ENCODE measurements at places on chromosomes 16 and 17. TPM values are rescaled to one million over a fixed set of nuclear protein-coding genes. Genes with fewer than 3 reads are reported as not detected.

- DNase-seq: no peak
These were observed 132.6 kb downstream of the RAB11FIP4 start for GRCh38 chr17:31523862-31524730.

The CCDC40 gene
- total RNA-seq: 1.3 TPM

DNA sequence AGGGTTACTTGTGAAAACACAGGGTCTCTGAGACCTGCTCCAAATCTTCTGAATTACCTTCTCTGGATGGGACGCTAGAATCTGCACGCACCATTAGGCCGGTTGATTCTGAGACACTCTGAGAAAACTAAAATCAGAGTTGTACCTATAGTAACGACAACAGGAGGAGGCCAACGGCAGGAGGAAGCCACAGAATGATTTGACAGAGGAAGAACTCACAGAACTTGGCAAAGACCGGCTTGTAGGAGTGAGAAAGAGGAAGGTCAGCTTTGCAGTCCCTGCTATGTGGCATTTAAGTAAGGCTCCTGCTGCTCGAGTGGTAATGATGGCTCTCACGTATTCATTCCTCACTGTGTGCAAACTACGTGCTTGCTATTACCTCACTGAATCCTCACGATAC lies 483.0 kb downstream of the TMEM114 start:
- no peak for DNase-seq

- no peak for DNase-seq
These were observed 21.8 kb upstream of the KIF19 start for GRCh38 chr17:74304184-74304583.

DNA sequence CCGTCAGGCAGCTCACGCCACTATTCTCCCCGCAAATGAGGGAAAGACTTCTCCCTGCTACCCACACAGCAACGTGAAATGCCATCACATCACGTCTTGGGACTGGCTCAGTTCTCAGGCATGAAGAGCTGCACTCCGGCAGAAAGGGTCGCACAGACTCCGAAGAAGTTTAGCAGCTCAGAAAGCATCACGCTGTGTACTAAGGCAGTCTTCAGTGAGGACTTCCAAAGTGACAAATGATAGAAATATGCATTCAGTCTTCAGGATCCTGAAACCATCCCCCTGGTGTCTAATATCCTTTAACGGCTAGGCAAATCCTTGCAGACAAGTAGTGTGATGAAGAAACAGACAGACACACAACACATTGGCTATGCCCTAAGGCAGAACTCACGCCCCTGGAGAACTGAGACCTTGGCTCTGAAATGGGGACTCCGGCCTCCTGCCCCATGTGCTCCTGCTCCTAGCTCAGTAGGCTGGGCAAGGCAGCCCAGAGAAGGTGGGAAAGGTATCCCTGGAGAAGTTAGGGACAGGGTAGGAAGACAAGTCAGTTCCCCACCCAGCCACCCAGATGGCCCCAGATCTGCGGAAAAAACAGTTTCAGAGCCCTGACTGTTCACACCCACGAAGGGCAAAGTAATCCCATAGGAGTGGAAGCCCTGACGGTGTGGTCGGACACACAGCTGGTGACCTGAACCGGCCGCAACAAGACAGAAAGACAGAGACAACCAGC lies 1.6 kb downstream of the XYLT1 start:
- no peak for DNase-seq

- DNase-seq: no peak
These were observed 12.2 kb downstream of the ADGRG1 start for GRCh38 chr16:57640612-57641011.

The SLC5A10 gene
- not detected for total RNA-seq

DNA sequence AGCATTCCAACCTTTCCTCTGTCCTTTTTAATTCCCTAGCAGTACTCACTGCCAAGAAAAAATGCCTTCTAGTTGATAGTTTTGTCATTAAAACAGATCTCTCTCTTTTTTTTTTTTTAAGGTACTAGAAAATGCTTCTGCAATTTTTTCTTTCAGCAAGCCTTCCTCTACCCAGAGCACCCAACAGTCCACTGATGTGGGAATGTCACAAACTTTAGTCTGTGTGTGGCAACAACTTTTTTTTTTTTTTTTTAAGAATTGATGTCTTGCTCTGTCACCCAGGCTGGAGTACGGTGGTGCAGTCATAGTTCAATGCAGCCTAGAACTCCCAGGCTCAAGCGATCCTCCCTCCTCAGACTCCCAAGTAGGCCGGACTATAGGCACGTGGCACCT lies 34.7 kb downstream of the CDRT15 start:
- no peak for DNase-seq

GRCh38 chr17:47879776-47880454 lies 16.1 kb upstream of the SP2 start:
- no peak for DNase-seq

The PPP1R1B gene
- not detected for total RNA-seq

- peak; percentile 33 for DNase-seq
These were observed 12.6 kb upstream of the PRR29 start for GRCh38 chr17:63985387-63986140.

The CFAP97D1 gene
- total RNA-seq: not detected

The SLC9A5 gene
- 3.5 TPM for total RNA-seq

The MYH11 gene
- total RNA-seq: not detected

The DNAH17 gene
- 0.03 TPM for total RNA-seq

- DNase-seq: no peak
These were observed 26.6 kb downstream of the PIPOX start for GRCh38 chr17:29069526-29070041.

The P2RX1 gene
- 0.82 TPM for total RNA-seq

- no peak for DNase-seq
These were observed 64.2 kb downstream of the FTO start for GRCh38 chr16:53768167-53768566.

GRCh38 chr16:56625943-56626654 lies 518 bp downstream of the MT1E start:
- DNase-seq: no peak

DNA sequence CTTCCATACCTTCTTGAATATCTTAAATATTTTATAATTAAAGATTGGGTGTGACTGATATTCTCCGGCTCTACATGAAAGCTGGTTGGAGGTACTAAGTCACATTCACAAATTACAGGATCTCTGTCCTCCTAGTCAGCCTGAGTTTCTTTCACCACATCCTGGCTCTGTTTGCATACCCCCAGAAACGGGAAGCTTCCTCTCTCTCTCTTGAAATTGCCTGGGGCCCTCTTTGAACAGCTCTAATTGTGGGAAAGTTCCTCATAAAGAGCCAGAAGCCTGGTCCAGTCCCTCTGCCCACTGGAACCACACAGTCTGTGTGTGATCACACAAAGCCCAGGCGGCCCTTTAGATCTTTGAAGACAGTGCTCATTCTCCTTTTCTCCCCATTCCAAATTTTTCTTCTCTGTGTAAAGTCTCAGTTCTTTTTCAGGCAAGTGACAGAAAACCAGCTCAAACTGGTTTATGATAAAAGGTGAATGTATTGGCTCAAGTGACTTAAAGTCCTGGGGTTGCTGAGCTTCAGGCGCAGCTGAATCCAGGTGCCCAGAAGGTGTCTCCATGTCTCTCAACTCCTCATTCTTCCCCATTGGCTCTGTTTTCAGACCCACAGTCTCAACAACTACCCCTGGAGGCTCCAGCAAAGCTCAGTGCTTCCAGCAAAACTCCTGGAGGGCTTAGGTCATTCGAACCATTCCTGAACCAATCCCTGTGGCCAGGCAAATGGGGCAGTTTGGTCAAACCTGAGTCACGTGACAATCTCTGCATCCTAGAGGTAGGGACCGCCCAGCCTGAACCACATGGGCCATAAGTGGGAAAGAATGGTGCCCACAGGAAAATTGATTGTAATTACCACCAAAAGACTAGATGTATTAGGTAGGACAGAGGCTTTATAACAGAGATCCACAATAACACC lies 8.5 kb upstream of the RAI1 start:
- DNase-seq: no peak

The MT4 gene
- not detected for total RNA-seq

The KRTAP4-8 gene
- not detected for total RNA-seq

GRCh38 chr17:40333781-40334448 lies 24.9 kb downstream of the RARA start:
- DNase-seq: no peak

GRCh38 chr16:27977966-27978365 lies 85.5 kb downstream of the GSG1L start:
- DNase-seq: no peak

GRCh38 chr17:34070712-34071111 lies 184.4 kb upstream of the CCL2 start:
- DNase-seq: no peak

GRCh38 chr16:1036726-1037393 lies 35.7 kb upstream of the SSTR5 start:
- no peak for DNase-seq

DNA sequence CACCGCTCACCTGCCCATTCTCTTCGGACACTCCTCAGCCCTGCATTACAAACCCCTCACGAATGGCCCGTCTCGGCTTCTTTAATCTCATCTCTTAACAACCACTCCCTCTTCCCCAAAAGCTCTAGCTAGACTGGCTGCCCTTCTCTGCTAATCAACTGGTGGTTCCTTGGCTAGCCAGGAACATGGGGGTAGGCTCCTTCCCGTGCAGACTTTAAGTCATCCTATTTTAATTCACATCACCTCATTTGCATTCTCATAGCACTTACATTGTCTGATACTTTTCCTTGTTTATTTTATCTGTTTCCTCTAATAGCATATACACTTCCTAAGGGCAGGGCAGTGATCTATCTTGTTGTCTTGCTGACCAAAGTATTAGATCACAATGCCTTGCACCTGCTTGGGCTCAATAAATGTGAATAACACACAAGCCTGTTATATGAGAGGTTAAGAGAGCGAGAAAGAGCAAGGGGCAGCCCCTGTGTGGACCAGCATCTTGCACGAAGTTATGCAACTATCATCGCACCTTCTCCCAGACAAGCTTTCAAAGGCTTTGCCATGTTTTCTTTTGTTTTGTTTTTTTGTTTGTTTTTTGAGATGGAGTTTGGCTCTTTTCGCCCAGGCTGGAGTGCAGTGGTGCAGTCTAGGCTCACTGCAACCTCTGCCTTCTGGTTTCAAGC lies 9.8 kb downstream of the TP53 start:
- no peak for DNase-seq

The KRTAP2-3 gene
- total RNA-seq: not detected

DNA sequence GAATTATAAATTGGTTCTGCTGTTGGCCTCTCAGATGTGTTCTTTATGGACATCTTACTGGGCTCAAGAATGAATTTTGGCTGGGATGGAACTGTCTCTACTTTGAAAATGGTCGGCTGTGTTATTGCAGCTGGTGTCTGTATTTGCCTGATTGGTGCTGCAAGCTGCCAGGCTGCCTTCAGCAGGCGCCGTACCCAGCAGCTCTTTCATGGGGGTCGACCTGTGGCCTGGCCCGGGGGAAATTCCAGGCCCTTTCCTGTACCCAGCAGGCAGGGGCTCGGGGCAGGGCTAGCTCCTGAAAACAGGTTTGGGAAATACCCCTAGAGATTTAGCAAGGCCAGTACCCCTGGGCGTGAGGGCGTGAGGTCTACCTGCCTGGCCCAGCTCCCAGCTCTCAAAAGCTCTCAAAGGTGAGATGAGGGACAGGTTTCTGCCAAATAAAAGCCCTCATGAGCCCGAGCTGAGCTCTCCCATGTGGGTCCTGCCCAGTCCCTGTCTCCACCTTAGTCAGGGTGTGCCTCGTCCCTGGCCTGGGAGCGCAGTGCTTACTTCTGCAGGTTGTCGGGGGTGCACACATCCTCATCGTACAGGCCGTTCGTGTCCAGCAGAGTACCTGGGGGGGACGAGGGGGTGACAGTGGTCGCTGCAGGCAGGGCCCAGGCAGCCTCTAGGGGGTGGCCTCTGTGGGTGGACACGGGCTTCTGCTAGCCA lies 52.3 kb downstream of the PRMT7 start:
- DNase-seq: peak; percentile 33

The CA4 gene
- not detected for total RNA-seq

DNA sequence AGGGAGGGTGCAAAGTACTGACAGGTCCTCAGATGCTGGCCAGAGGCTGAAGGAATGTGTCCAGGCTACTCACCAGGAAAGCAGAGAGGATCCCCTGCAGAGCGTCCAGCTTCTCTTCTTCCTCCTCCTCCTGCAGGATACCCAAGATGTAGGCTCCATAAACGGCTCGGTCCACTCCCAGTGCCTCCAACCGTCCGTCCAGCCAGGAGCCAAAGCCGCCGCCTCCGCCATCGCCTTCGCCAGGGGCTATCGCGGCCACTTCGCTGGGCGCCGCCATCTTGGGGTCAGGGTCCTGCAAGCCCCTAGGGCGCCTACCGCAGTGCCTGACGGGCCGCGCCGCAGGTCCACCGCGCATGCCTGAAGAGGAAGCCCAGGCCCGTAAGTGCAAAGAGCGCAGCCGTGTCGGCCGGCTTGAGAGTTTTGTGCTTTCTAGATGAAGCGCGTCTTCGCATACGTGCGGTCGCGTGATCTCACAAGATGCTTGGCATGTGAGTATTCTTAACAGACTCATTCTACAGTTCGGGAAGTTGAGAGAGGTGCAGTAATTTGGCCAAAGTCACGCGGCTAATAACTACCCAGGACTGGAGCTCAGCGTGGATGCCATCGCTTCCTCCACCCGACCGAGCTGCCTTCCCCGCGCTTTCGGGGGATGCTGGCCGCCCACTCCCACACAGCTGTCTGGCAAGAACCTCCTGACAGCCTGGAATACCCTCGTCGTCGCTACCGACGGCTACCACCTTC lies at the start of gene CCDC43:
Gene CCDC43 (minus strand): TSS at position 300 of the 741 bp plus-strand sequence. CDS start 23 bp downstream, at position 277.
- peak; percentile 91 for DNase-seq

The ZNF423 gene
- not detected for total RNA-seq

The ESRP2 gene
- total RNA-seq: 0.86 TPM

- no peak for DNase-seq
These were observed 141.5 kb downstream of the IRF8 start for GRCh38 chr16:86040496-86040895.

DNA sequence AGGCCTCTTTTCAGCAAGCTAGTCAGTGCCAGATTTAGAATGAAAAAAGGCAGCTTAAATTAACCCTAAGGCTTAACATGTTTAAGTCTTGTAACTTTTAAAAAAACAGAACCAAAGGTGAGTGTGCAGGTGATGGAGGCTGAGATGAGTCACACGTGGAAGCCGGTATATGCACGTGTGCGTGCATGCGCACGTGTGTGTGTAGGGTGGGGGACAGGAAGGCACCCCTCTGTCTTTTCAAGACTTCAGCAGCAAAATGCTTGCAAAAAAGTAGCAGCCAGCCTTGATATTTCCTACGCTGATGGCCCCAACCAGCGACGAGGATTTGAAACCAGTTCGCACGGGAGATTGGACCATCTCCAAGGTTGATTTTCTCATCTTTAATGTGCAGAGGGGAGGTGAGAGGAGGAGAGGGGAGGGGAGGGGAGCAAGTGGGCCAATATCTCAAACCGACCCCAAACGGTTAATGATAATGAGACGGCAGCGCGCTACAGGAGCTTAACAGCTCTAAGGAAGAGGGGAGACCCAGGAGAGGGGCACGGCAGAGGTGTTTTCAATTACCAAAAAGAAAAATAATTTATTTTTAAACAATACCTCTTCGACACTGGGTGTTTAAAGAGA lies 154.7 kb downstream of the ZNF423 start:
- no peak for DNase-seq

GRCh38 chr16:87526238-87526947 lies 33.6 kb upstream of the ZCCHC14 start:
- no peak for DNase-seq

GRCh38 chr16:53966821-53967571 lies 263.0 kb downstream of the FTO start:
- DNase-seq: no peak
